SW480 (cell line): ENCODE measurements at places on chromosomes 5 and 9.

- DNase-seq, result peak; percentile 98
Observed at GRCh38 chr5:140251527-140251973, 51.4 kb downstream of the PFDN1 start.

- no peak for DNase-seq
Observed at GRCh38 chr5:147487031-147487750, 22.7 kb downstream of the DPYSL3 start.

DNA sequence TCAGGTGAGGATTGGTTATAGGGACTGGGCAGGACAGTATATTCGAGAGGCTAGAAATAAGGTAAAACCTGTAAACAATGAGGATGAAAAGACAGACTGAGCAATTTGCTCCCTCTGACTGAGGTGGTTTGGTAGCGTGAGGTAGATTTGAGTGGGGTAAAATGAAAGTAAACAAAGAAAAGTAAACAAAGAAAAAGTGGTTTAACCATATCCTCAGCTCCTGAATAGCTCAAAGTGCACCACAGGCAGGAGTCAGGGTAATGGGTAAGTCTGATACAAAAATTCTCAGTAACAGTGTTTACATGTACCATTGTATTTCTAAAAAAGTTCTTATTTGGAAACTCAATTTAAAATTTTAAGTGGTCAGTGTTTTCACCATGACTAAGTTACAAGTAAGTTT, 203.1 kb upstream of the ARRDC3 start:
- DNase-seq, result no peak

DNA sequence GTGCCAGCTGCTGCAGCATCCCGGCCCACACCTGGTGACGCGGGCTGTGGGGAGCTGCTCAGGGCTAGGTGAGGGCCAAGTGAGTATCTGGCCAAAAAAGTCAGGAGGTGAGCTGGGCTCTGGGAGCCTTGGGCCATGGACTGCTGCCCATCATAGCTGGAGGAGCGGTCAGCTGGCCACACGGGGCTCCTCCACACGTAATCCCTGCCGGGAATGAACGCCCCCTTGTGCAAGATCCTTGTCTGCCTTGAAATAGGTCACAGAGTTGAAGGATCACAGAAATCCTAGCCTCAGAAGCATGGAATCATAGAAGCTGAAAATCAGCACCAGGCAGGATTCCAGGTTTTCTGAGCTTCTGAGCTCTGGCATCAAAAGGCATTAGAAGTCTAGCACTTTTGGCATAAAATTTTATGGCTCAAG, 16.8 kb upstream of the COL27A1 start:
- no peak for DNase-seq

GRCh38 chr5:154197801-154198491, 7.4 kb downstream of the GALNT10 start:
- peak; percentile 96 for DNase-seq

DNA sequence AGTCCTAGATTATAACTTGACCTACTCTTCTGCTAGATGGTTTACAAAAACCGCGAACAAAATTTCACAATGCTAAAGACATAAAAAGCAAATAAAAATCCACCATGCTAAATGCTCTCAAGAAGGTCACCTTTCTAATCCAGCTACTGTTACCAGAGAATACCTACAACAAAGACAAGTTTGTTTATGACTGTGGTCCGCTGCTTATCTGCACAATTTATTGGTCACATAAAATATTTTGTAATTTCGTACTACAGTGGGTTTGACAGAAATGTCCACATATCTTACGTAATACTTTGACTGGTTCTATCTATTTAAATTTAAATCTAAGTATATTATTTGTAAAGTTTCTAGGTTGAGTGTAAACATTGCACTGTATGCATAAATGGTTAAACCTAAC, 257.6 kb upstream of the ZNF608 start:
- no peak for DNase-seq

- no peak for DNase-seq
Observed at GRCh38 chr5:126198531-126198930, 224.7 kb upstream of the GRAMD2B start.

DNA sequence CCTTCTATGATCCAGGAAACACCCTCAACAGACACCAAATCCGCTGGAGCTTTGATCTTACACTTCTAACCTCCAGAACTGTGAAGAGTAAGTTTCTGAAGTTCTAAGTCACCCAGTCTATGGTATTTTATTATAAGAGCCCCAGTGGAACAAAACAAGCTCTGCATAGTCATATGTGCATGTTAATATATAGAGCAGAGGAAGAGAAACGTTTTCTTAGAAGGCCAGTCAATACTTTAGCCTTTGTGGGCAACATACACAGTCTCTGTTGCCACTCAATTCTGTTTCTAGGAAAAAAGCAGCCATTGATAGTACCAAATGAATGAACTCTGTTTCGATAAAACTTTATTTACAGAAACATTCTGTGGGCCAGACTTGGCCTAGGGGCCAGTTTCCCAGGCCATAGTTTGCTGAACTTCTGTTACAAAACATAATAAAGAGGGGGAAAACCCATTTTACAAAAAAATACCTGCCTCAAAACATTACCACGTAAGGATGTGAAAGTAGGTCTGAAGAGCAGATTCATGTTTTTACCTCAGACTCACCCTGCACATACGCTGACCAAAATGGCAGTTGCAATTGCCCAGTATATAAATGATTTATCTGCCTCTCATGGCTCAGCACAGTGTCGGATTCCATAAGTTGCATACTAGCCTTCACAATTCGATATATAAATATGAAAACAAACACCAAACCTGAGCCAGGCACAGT, 350.5 kb downstream of the SLIT3 start:
- DNase-seq, result no peak

DNA sequence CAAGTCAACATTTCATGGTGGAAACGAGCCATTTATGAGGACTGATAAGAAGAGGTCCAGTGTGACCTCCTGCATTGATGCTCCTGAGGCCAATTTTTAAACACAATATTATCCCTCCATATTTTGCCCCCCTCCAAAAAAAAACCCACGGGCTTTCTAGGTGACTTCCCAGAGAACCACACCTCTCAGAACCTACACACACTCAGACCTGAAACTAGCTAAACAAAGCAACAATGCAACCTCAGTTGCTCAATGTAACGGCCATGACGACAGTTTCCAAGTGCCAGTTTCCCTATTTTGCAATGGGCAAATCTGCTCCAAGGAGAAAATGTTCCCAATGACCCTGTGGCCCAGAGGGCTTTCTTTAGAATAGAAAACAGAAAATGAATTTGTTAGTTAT, 3.5 kb downstream of the NRG2 start:
- DNase-seq, result no peak

DNA sequence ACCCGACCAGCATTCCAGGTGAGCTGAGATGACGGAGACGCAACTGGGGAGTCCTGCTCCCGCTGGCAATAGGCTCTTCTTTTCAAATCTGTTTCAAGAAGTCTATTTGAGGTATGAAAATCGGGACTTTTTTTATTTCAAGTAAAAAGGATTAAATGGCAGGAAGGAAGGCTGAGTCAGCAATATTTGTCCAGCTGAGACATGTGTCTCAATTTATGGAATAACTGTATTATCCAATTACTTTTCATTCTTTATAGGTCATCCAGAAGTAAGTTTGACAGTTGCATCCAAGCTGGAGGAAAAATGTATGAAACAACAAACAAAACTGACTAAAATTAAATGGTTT, 221.1 kb downstream of the NR2F1-AS1 start:
- no peak for DNase-seq

GRCh38 chr5:180001742-180002141, 69.8 kb downstream of the RNF130 start:
- DNase-seq, result no peak

DNA sequence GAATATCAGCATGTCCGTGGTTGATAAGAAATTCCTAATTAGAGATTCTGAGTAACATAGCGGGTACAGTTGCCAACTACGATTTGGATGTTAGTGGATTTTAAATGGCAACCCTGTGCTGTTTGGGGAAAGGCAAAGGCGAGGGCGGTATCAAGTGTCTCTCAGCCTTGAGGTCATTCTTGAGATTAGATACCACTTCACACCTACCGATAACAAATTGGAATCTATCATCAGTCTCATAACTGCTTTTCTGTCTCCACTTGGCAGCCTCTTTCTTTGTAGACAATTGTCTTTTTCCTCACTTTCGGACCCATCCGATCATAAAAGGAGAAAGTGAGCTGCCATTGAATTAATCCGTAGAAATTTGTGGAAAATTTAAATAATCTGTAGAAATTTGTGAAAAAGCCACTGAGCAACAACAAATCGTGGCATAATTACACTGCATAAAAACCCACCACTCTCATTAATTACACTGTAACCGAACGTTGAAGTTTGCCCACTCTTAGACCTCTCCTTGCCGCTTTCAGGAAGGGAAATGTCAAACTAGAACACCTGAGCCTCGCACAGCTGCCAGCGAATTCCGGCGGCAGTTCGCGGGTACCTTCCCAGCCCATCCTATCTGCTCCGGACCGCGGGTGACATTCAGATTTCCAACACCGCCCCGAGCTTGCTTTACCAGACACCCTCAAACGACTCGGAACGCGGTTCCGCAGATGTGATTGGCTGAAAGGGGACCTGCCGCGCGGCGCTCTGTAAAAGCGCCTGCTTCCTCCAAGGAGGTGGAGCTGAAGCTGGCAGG, 849 bp upstream of the RGMB start:
- peak; percentile 92 for DNase-seq

GRCh38 chr5:25858019-25858418, 1180.4 kb downstream of the CDH9 start:
- DNase-seq, result no peak

DNA sequence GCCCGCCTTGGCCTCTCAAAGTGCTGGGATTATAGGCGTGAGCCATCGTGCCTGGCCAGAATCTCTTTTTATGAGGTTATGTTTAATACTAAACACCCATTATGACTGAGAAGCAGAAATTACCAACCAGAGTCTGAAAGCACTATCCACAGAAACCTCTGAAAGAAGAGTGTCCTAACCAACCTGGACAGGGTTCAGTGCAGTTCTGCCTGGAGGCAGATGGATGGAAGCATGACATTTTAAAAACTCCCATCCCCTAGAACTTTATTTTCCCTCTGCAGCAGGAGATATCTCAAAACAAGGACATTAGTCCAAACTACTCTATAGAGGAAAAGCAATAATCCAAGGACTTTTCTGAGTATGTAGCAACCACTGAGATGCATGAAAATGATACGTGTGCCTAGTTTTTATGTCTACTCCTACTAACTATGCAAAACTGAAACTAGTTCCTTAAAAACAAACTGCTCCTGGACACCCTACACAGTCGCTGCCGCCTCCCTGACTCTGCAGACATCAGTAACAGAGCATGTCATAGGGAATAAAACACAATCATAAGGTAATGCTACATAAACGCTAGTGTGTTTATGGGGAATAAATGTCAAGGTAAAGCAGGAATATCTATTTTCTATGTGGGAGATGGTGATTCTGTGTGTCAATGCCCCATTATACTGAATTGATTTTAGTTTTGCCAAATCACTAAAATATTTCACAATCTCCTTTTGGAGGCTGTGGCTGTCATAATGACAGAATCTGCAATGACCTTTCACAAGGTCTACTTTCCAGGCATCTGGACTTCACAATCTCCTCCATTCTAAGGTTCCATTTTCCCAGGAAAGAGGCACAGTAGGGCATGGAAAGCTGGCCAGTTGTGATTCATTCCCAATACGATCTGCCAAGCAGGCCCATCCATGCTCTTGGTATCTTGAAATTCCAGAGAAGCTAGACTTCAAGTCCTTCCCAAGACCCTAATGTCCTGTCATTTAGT, 122.8 kb downstream of the SIL1 start:
- no peak for DNase-seq

- peak; percentile 75 for DNase-seq
Observed at GRCh38 chr5:109921735-109922380, 232.1 kb downstream of the MAN2A1 start.

- no peak for DNase-seq
Observed at GRCh38 chr9:30575218-30575617, 1809.2 kb upstream of the ACO1 start.

DNA sequence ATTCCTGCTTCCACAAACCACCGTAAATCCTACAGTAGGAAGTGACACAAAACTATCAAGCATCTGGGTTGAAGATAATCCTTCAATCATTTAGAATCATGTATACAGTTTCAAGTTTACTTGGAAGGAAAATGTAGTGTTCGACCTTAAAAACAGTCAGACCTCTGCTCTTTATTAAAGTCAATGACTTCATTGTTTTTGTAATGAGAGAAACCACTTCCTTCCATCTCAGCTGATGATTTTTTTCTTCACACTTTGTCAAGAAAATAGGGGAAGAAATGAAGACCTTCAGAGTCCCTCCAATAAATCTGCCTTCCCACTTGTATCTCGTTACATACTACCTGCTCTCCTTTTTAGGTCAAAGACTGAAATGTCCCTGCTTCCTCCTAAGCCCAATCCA, 30.1 kb downstream of the TUSC1 start:
- DNase-seq, result no peak

GRCh38 chr5:111280282-111280951, 56.2 kb downstream of the CAMK4 start:
- DNase-seq, result no peak

GRCh38 chr5:69492923-69493395, 369 bp downstream of the OCLN start:
- DNase-seq, result peak; percentile 51

GRCh38 chr9:119533504-119533903, 164.3 kb upstream of the BRINP1 start:
- no peak for DNase-seq

DNA sequence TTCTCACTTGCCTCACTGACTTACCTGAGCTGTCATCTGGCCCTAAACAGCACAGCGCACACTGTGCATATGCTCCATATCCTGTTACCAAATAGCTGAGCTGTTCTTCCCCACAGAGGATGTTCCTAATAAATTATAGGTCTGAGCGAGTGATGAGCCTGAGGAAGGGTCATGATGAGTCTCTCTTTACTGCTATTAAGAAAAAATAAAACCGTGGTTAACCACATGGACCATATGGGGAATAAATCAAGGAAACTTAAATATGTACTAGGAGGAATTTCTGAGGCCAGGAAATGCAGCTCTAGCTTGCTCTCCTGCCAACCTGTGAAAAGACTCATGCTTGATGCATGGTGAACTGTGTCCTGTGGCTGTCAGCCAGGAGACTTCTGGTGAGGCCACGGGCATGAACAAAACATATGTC, 424.8 kb upstream of the DMAC1 start:
- no peak for DNase-seq

GRCh38 chr5:117652036-117652957, 1077.7 kb upstream of the SEMA6A start:
- no peak for DNase-seq

- no peak for DNase-seq
Observed at GRCh38 chr5:154203798-154204578, 13.5 kb downstream of the GALNT10 start.

DNA sequence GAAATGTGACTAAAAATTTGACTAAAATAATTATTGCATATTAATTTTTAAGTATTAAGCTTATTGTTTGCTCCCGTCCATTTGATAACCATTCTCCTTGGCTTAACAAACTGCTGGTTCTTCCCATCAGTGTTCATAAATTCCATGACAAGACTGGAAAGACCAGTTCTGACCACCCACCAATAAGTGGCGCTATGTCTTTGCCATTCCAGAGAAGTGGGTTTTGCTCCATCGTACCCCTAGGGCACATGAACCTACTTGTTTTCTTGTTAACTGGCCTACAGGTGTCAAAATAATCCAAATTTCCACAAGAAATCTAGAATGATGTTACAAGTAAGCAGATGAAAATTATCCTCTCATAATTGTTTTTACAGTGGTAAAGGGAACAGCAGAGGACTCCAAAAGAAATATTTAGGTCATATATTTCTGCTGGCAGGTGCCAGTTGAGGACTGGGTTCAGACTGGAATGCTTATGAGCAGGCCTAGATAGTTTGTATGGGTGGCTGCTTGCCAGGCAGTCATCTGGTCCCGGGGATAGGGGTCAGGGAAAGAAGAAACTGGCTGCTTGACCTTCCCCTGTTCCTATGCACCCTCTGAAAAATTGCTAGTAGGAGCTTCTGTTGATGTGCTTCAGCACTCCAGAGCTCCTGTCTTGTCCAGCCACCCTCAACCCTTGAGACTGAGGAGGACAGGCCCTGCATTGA, 283.1 kb upstream of the ADAMTSL1 start:
- no peak for DNase-seq
